Karpas-422 (cell line): ENCODE measurements at places on chromosomes 7 and 10. TPM values are rescaled to one million over a fixed set of nuclear protein-coding genes. Genes with fewer than 3 reads are reported as not detected.

GRCh38 chr10:3748484-3748883 lies 36.5 kb downstream of the KLF6 start:
- no peaks in the 10 kb centered on the region for H3K27me3 ChIP-seq
- no peaks in the 10 kb centered on the region for H3K4me1 ChIP-seq
- H3K36me3 ChIP-seq, result no peaks in the 10 kb centered on the region
- H3K27ac ChIP-seq, result no peak overlapping the region

- DNase-seq, result no peak
- H3K27ac ChIP-seq, result no peak overlapping the region
- H3K4me3 ChIP-seq, result no peak overlapping the region
- peaks cover 9% of the 10 kb centered on the region for H3K4me1 ChIP-seq
- H3K27me3 ChIP-seq, result no peaks in the 10 kb centered on the region
Observed at GRCh38 chr7:2032876-2033407, 199.8 kb downstream of the MAD1L1 start.

CNPY1 gene
- not detected in 2 replicates for total RNA-seq

DNA sequence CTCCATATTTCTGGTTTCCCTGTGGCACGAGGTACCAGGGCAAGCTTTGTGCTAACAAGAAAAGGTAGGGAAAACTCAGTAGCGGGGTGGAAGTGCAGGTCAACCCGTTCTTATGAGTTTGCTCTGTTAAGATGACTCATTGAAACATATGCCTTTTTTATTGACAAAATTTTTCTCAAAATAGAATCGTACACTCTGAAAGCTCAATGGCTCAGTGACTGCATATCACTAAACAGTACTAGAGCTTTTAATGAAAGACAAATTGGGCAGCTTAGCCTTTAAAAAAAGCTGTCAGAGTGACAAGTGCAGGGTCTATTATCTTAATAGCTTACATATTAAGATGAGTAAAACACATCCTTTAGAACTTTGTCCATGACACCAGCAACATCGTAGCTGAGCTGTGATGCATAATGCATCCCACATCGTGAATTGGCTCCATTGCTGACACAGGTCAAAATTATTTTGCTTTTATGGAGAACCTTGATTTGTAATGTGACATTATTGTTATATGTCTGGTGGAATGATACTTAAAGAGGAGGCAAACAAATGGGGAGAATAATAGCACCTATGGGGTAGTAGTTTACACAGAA lies 264.4 kb downstream of the ETV1 start:
- H3K4me3 ChIP-seq, result no peak overlapping the region
- no peak for DNase-seq
- H3K27ac ChIP-seq, result no peak overlapping the region
- no peaks in the 10 kb centered on the region; the same call in 1 of the 2 replicates for H3K36me3 ChIP-seq
- peaks cover 6% of the 10 kb centered on the region for H3K4me1 ChIP-seq

DNA sequence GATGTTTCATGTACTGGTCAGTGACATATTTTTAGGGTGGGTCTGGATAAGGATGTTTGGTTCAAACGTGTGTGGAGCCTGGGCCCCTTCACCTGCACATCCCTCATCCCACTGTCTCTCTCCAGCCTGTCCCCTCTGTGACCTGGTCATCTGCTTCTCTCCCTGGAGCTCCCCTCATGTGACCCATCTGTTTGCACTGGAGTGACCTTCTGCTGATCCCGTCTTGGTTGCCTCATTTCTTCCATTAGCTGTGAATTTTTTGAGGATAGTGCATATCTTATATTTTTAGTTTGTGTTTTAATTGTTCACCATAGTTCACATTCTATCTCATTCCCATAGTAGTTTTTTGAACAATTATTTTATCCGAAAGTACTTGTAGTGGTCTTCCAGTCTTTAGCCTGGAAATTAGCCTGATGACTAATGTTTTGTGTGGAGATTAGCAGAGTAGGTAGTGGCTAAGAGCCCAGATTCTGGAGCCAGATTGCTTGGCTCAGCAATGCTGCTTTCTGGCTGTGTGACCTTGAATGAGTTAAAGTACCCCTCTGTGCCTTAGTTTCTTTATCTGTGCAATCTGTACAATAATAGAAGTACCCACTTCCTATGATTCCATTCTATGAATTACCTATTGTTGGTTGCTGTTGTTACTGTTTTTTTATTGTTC lies 224.5 kb downstream of the LRMDA start:
- no peaks in the 10 kb centered on the region for H3K36me3 ChIP-seq
- no peaks in the 10 kb centered on the region for H3K27me3 ChIP-seq
- H3K4me1 ChIP-seq, result no peaks in the 10 kb centered on the region
- DNase-seq, result no peak
- no peak overlapping the region for H3K27ac ChIP-seq

ZNF25 gene
- 3.4 and 5.6 TPM in 2 replicates for total RNA-seq

DNA sequence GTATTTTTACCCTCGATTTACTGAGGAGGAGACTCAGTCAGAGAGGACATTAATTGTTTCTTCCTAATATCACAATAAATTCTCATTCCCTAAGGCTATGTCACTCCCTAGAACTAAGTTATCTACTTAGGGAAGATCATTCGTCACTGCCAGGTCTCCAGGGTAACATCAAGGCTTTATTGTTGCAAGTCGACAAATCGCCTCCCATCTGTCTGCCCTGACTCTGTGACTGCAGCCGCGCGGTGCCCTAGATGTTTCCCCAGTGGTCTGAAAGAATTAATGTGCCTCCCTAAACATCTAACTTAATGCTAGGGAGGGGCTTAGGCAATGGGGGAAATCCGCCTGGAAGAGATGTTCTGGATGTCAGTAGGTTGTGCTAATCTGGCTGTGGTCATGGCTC lies 558.8 kb upstream of the C7orf33 start:
- H3K36me3 ChIP-seq, result no peaks in the 10 kb centered on the region
- DNase-seq, result no peak
- no peaks in the 10 kb centered on the region for H3K4me1 ChIP-seq
- H3K27me3 ChIP-seq, result no peaks in the 10 kb centered on the region

DNA sequence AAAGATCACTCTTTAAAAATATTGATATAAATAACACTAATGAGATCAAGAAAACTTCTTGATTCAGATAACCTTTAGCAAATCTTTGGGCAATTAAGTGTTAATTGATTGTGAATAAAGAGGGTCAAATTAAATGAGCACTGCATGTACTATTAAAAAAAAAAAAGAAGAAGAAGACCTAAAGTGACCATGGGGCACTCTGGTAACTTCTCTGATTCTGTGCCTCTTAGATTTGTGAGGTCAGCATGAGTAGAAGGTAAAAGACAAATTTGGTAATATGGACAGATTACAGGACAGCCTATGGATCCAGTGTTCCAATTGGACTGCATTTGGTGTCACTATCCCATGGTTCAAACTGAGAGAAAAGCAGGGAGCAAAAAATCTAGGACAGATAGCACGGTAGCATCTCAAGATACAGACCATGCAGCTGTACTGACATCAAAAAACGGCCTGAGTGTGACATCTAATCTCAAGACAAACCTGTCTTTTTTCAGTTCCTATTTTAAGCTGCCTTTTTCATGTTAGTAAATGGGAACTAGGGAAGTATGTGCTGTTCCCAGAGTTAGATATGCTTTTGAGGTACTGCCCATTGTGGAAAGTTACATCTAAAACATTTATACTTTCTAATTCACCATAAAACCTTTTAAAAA lies 128.0 kb downstream of the KCND2 start:
- no peak overlapping the region for H3K4me3 ChIP-seq
- no peaks in the 10 kb centered on the region for H3K27me3 ChIP-seq
- no peaks in the 10 kb centered on the region for H3K4me1 ChIP-seq
- no peaks in the 10 kb centered on the region for H3K36me3 ChIP-seq
- no peak overlapping the region for H3K27ac ChIP-seq

NPTX2 gene
- total RNA-seq, result not detected in 2 replicates

DNA sequence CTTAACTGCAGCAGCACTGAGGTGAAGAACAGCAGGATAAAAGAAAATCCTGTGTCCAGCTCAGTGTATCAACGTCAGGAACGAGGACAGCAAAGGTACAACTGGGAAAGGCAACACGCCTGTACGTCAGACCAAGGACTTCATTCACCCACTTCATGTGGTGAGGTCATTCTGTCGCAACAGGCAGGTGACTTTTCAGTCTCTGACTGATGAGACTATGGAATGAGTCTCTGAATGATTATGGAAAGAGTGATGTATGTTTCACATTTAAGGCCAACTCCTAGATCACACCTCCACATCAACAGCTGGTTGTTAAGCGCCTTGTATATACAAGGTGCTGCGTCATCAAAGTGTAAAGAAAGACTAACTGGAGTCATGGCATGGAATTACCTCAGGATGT lies 297.6 kb upstream of the SP8 start:
- H3K27me3 ChIP-seq, result no peaks in the 10 kb centered on the region
- DNase-seq, result no peak
- H3K27ac ChIP-seq, result no peak overlapping the region
- no peaks in the 10 kb centered on the region for H3K4me1 ChIP-seq
- H3K4me3 ChIP-seq, result no peak overlapping the region

GRCh38 chr10:43686414-43686813 lies 37.7 kb upstream of the ZNF32 start:
- H3K27ac ChIP-seq, result no peak overlapping the region
- H3K4me3 ChIP-seq, result no peak overlapping the region
- H3K27me3 ChIP-seq, result no peaks in the 10 kb centered on the region
- H3K36me3 ChIP-seq, result no peaks in the 10 kb centered on the region
- H3K4me1 ChIP-seq, result peaks cover 5% of the 10 kb centered on the region; the same call in 1 of the 2 replicates

DNA sequence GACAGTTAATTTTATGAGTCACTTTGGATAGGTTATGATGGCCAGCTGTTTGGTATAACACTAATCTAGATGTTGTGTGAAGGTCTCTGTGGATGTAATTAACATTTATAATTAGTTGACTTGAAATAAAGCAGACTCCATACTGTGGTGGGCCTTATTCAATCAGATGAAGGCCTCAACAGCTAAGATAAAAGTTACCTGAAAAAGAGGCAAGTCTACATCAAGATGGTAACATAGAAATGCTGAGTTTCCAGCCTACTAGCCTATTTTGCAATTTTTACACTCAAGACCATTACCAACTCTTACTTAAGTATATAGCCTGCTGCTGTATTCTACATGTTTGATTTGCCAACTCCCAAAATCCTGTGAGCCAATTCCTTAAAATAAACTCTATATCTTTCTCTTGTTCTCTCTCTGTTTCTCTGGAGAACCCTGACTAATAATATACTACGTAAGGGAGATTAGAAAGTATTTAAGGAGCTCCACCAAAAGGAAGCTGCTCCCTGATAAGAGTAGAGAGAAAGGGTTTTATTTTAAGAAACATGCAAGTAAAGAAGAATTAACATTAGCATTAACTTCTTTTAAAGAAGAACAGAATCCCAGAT lies 42.7 kb downstream of the ZNF438 start:
- H3K27me3 ChIP-seq, result no peaks in the 10 kb centered on the region
- no peak overlapping the region for H3K27ac ChIP-seq
- H3K4me3 ChIP-seq, result no peak overlapping the region
- no peaks in the 10 kb centered on the region for H3K36me3 ChIP-seq

GRID2IP gene
- not detected in 2 replicates for total RNA-seq

LRRC4 gene
- total RNA-seq, result 39.6 and 52.0 TPM in 2 replicates

GRCh38 chr10:22832066-22832602 lies 95.7 kb upstream of the ARMC3 start:
- no peak for DNase-seq
- no peaks in the 10 kb centered on the region for H3K27me3 ChIP-seq
- H3K4me3 ChIP-seq, result no peak overlapping the region
- no peak overlapping the region for H3K27ac ChIP-seq
- no peaks in the 10 kb centered on the region for H3K36me3 ChIP-seq
- no peaks in the 10 kb centered on the region for H3K4me1 ChIP-seq

GRCh38 chr7:148537435-148537834 lies 53.1 kb upstream of the C7orf33 start:
- no peak overlapping the region for H3K4me3 ChIP-seq
- H3K4me1 ChIP-seq, result peaks cover 5% of the 10 kb centered on the region; the same call in 1 of the 2 replicates
- DNase-seq, result no peak
- H3K36me3 ChIP-seq, result no peaks in the 10 kb centered on the region

- H3K36me3 ChIP-seq, result no peaks in the 10 kb centered on the region
- H3K4me3 ChIP-seq, result no peak overlapping the region
- DNase-seq, result no peak
- peaks cover 45% of the 10 kb centered on the region for H3K4me1 ChIP-seq
- no peaks in the 10 kb centered on the region for H3K27me3 ChIP-seq
Observed at GRCh38 chr7:28784171-28784902, 173.8 kb downstream of the TRIL start.

GPR146 gene
- total RNA-seq, result 5.5 and 9.2 TPM in 2 replicates

CFAP70 gene
- total RNA-seq, result 14.2 and 14.4 TPM in 2 replicates

DNA sequence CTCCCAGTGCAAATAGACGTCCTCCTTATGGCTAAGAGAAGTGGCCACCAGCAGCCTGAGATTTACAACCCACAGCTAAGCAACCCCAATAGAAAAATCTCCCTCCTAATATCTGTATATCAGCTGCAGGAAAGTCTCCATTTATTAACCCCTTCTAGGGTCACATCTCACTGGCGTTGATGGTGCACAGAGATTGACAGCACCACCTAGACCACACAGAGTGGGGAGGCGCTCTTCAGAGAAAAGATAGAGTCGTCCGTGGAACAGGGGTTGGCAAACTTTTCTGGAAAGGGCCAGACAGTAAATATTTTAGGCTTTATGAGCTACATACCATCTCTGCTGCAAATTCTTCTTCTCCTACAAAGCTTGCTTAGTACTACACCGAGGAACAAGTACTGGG lies 60.0 kb downstream of the NAMPT start:
- H3K4me3 ChIP-seq, result no peak overlapping the region
- DNase-seq, result no peak
- H3K27me3 ChIP-seq, result no peaks in the 10 kb centered on the region
- no peak overlapping the region for H3K27ac ChIP-seq
- no peaks in the 10 kb centered on the region for H3K36me3 ChIP-seq

DKK1 gene
- not detected in 2 replicates for total RNA-seq

OR6V1 gene
- total RNA-seq, result not detected in 2 replicates

DNA sequence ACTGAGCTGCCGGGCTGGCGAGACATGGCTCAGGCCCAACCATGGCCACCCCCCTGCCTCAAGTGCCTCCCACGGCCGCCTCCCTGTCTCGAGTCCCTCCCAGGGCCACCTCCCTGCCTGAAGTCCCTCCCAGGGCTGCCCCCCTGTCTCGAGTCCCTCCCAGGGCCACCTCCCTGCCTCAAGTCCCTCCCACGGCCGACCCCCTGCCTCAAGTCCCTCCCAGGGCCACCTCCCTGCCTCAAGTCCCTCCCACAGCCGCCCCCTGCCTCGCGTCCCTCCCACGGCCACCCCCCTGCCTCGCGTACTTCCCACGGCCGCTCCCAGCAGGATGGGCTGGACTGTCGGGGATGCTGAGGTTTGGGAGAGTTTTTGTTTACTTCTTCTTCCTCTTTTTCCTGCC lies 462.5 kb downstream of the PTPRN2 start:
- H3K36me3 ChIP-seq, result no peaks in the 10 kb centered on the region
- H3K4me1 ChIP-seq, result no peaks in the 10 kb centered on the region
- no peak overlapping the region for H3K4me3 ChIP-seq
- H3K27ac ChIP-seq, result no peak overlapping the region
- no peak for DNase-seq

GRCh38 chr10:113820507-113820906 lies 33.4 kb downstream of the DCLRE1A start:
- H3K4me3 ChIP-seq, result no peak overlapping the region
- H3K27me3 ChIP-seq, result no peaks in the 10 kb centered on the region
- H3K36me3 ChIP-seq, result no peaks in the 10 kb centered on the region
- H3K4me1 ChIP-seq, result no peaks in the 10 kb centered on the region

SFXN2 gene
- total RNA-seq, result 10.2 and 25.8 TPM in 2 replicates

SPDYE2B gene
- not detected in 2 replicates for total RNA-seq

GRCh38 chr7:76294344-76295024 lies 8.0 kb upstream of the HSPB1 start:
- H3K4me3 ChIP-seq, result no peak overlapping the region
- no peaks in the 10 kb centered on the region for H3K27me3 ChIP-seq
- peaks cover 7% of the 10 kb centered on the region for H3K4me1 ChIP-seq
- no peak overlapping the region for H3K27ac ChIP-seq
